Stimulated activated CD8-positive, alpha-beta memory T cell treated with anti-CD3 and anti-CD28 coated beads, Interleukin-2, amount 100 ng/mL, for 1 hour (primary cell): ENCODE measurements at places on chromosomes 5 and 9.

- no peak for DNase-seq
Observed at GRCh38 chr9:116191576-116192415, 38.2 kb downstream of the PAPPA start.

- DNase-seq, result no peak
Observed at GRCh38 chr5:40871177-40871576, 30.0 kb downstream of the CARD6 start.

DNA sequence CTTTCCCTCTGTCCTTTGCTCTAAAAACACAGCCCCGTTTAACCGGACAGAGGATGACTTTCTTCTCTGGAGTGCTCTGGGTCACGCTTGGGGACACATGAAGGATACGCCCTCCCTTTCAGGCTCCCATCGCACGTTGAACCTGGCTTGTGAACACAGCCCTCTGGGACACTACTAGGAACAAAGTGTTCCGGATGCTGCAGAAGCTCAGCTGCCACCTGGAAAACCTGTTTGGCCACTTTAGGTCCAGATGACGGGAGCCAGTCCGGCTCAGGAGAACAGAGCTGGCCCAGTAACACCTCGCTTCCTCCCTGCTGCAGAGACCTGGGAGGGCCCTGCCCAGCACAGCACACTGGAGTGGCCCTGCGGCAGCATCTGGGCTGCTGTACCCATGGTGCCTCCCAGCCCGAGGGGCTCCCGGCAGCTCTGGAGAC is 60.1 kb downstream of the GADD45G start:
- no peak for DNase-seq

DNA sequence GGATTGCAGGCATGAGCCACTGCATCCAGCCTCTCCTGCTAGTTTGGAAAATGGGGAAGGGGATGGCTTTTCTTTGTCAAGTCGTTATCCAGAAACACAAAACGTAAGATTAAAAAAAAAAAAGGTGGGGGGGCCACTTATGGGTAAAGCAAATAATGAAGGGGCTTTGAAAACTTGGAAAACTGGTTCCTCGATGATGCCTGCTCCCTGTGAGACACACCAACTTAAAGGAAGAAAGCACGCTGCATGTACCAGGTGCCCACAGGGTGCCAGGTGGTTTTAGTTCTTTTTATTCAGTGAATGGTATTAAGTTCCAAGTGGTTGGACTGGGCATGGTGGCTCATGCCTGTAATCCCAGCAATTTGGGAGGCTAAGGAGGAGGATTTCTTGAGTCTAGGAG is 170.1 kb downstream of the GOLPH3 start:
- no peak for DNase-seq

- DNase-seq, result no peak
Observed at GRCh38 chr5:42836070-42836769, 24.5 kb upstream of the SELENOP start.

- no peak for DNase-seq
Observed at GRCh38 chr9:71628247-71628646, 140.1 kb downstream of the CEMIP2 start.

DNA sequence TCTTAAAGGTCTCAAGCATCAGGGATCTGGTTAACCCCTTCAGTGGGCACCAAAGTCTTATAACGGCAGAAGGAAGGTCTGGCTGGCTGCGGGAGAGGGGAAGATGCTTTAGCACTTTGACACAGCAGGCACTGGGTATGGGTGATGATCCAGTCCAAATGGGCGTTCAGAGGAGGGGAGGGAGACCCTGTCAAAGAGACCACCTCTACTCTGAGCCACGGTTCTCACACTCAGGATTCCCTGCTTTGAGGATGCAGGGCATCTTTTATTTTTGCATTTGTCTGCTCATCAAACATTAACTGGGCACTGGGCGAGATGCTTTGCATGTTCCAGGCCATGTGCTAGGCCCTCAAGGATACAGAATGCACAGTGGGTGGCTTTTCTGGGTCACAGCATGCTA is 204.0 kb downstream of the DAB2IP start:
- no peak for DNase-seq

DNA sequence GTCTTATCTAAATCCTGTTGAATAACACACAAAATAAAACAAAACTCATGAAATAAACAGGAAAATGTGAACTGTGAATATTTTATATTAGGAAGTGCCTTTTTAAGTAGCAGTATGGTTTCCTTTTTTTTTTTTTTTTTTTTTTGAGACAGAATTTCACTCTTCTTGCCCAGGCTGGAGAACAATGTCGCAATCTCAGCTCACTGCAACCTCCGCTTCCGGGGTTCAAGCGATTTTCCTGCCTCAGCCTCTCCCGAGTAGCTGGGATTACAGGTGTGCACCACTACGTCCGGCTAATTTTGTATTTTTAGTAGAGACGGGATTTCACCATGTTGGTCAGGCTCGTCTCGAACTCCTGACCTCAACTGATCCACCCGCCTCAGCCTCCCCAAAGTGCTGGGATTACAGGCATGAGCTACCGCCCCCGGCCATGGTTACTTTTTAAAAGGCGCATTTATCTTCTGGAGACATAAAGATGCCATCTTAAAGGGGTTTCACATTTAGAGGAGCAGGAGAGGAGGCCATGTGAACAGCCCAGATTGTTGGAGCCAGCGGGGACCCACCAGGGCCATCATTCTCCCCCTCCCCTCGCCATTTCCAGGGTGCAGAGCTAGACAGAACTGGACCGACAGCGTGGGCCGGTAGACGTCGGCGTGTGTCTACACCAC is 64.1 kb downstream of the ROR2 start:
- DNase-seq, result no peak

GRCh38 chr9:88694625-88695024 is 159.6 kb downstream of the NXNL2 start:
- DNase-seq, result no peak

GRCh38 chr9:17614250-17614649 is 35.4 kb downstream of the SH3GL2 start:
- no peak for DNase-seq

DNA sequence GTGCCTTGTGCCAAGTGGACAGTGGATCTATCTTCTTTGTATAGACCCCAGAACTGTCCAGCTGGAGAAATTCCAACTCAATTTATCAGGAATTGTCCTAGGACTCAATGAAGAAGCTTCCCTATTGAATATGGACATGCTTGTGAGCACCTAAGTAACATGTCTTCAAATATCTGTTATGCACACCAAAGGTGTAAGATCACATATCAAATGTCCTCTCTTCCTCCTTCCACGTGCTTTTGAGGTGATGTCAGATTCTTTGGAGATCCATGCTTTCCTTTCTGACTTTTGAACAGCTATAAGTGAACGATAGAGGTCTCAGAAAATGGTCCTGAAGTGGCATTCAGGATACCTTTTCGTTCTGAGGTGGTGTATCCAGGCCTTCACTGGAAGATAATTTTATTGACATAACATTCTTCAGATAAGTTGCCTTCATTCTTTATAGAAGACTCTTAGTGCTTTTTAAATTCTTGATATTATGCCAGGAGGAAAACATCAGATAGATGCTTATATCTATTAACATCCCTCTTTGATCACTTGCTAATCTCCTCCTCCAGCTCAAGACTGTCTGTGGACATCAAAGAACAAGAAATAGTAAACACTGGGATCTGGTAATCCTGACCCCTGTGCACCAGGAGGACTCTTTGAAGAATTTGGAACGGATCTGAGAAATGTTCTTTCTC is 246.4 kb downstream of the SMARCA2 start:
- DNase-seq, result no peak

- no peak for DNase-seq
Observed at GRCh38 chr5:143263272-143263810, 140.1 kb downstream of the NR3C1 start.

DNA sequence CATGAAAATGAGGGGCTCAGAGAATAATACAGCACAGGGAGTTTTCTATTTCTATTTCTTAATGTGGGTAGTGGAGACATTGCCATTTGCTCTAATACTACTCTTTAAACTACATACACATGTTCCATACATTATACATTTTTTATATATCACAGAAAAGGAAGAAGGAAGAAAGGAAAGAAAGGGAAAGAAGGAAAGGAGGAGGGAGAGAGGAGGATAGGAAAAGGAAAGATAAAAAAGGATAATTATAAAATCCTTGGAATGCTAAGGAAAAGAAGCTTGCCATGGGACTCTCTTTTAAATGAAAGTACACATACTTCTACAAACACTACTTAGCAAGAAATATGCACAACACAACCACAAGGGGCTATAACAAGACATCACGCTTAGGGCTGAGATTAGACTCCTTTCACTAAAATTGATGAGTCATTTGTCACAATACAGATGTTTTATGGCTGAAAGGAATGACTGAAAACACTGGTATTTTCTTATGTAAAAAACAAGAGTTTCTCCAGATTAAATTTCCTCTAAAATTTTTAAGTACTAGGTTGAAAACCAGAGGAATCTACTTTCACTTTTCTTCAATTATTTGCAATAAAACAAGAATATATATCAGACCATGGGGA is 219.8 kb downstream of the ARL15 start:
- no peak for DNase-seq

DNA sequence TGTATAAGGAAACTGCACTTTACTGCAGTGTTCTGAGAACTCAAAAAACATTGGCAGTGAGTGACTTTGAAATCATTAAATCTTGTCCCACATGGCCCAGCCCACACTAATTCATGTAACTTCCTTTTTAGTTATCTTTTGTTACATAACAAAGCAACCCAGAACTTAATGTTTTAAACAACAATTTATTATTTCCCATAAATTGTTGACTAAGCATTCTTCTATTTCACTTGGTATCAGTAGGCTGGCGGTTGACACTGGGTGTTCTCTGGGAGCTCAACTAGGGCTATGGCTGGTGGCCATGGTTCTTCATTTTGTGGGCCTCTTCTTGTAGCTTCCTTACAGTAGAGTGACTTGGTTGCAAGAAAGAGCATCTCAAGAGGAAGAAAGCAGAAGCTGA is 278.4 kb downstream of the RASEF start:
- no peak for DNase-seq

- no peak for DNase-seq
Observed at GRCh38 chr9:124452841-124453585, 2.8 kb downstream of the ADGRD2 start.

DNA sequence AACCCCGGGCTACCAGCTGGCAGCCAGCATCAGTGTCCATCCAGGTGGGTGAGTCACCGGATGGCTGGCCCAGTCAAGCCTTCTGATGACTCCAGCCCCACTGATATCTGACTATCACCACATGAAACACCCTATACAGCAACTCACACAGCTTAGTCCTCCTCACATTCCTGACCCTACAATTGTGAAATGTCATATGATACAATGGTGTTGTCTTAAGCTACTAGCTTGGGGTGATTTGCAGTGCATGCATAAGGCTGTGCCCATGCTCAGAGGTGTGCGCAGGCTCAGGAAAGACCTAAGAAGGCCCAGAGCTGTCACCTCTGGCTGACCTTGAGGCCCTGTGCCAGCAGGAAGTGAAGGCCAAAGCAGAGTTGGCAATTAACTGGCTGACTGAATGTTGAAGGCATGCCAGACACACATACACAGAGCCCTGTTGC is 21.5 kb upstream of the SEMA4D start:
- DNase-seq, result no peak

DNA sequence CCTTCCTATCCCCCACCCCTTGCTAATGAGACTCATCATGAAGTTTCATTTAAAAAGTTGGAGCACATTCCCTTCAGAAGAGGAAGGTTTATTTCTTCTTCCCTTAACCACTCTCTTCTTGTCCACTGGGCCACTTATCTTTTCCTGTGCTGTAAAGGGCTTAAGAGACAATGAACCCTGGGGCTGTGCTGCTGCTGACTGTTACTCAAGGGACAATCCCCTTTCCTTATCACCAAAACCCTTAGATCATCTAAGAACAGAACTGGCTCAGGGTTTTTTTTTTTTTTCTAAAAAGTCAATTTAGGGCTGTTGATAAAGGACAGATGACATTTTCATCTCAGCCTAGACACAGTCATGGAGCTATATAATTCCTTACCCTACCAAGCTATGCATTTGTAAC is 29.6 kb downstream of the CAPSL start:
- no peak for DNase-seq

GRCh38 chr9:36194326-36195000 is 3.7 kb downstream of the CLTA start:
- DNase-seq, result no peak

DNA sequence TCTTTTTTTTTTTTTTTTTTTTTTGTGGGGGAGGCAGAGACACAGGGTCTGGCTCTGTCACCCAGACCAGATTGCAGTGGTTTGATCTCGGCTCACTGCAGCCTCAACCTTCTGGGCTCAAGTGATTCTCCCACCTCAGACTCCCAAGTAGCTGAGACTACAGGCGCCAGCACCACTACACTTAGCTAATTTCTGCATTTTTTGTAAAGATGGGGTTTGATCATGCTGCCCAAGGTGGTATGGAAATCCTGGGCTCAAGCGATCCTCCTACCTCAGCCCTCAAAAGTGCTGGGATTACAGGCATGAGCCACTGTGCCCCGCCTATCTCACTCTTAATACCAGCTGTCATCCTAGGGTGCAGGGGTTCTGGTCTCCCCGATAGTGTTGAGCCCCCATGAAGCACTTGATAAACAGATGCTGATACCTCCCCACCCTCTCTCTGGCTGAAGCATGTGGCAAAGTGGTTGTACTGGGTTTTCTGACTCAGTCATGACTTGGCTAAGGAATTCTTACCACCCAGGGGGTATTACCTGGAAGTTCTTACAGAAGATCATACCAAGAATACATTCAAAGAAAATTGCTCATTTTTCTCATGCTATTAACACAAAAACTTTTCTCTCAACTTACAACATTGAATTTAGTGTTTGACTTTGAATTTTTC is 110.2 kb upstream of the DAPK1 start:
- no peak for DNase-seq

GRCh38 chr5:72587661-72588308 is 80.6 kb upstream of the ZNF366 start:
- DNase-seq, result no peak

DNA sequence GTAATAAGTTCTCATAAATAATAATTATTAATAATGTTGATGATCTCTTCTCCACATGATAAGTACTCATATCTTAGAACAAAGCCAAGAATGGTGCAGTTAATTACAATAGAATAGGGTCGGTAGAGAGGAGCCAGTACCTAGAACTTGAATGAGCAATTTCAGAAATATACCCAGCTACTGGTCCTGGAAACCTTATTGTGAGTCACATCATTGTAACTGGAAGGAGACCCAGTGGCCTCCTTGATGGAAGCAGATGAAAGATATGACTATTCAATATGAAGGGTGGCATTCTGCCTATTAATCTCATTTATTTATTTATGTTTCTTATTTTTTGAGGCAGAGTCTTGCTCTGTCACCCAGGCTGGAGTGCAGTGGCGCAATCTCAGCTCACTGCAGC is 37.7 kb upstream of the SHOC1 start:
- DNase-seq, result no peak

DNA sequence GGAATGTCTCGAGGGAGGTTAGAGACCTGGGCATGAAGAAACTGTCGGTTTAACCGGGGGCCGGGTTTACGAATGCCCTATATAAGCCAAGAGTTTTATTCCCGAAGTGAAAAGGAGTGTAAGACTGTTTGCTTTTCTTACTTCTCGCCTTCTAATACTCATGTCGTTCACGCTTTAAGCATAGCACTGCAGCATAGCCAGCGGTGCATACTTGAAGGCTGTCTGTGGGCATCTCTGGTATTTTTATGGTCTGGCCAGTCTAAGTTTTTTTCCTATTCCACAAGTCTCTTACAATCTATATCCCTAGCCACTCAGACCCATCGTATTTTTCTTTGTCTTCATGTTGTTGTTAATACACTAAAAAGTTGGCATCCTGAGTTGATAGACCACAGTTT is 1.2 kb downstream of the UHRF2 start:
- DNase-seq, result no peak
